ENCODE measurements at places on chromosomes 12 and 14. TPM values are rescaled to one million over a fixed set of nuclear protein-coding genes. Genes with fewer than 3 reads are reported as not detected.

DNA sequence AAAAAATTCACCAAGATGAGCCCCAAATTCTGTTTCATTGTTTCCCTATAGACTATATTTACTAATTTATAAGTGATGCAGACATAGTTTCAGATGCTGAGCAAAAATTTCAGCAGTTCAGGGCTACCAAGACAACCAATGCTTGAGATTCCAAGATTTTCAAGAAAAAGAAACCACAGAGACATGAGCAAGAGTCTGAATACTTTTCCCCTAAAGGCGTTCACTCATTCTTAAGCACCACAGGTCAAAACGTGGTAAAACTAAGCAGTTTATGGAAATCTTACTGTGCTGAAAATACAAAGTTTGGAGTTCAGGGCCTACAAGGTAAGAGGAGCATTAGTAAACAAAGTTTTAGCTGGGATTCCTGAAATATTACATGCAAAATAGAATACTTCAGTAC lies 221.2 kb downstream of the KCNH5 start:
- no peak for DNase-seq

DNA sequence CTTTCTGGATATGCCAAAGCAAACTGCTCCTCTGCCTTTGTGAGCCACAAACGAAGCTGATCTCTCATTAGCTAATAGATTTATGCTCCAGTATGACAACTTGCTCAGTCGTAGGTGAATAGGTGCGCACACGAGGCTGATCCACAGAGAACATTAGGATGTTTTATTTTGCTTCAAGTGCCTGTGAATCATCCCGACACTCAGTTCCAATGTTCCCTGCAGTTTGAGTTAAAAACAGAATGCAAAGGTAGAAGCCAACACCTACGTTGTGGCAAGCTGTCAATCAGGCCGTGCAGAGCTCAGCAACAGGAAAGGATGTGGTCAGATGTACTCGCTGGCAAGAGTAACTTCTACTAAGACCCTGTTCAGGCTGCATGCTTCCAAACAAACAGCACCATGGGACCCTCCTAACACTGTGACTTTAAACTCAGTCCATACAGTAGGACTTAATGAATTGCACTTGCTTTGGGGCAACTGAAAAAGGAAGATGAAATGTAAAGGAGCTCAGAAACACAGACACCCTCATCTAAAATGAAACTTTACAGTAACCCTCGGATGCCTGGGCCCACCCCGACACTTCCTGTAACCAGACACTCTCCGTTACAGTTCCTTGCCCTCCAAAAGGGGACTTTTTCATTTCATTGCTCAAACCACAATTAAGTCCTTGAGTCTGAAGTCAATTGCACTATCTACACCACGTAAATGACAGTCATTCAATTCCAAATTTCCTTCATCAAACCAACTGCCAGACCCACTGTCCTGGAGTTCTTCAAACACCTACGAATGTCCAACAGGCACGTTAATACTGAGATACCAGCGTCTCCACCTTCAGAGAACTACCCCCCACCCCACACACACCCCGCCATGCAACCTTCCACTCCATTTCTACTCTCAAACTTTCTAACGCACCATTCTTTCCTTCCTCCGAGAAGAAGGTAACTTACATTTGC lies 1.6 kb downstream of the CCDC88C start:
- DNase-seq, result no peak

The TNFAIP2 gene
- 26.6 TPM for total RNA-seq

GRCh38 chr12:13011098-13011497 lies 11.0 kb upstream of the HEBP1 start:
- DNase-seq, result no peak
